ENCODE measurements at places on chromosomes 5 and 9.
A peak's percentile ranks its signal among the peaks of the same experiment; 100 is the strongest.

- no peak for DNase-seq
Measured at GRCh38 chr5:2538169-2538568, 213.3 kb downstream of the IRX2 start.

DNA sequence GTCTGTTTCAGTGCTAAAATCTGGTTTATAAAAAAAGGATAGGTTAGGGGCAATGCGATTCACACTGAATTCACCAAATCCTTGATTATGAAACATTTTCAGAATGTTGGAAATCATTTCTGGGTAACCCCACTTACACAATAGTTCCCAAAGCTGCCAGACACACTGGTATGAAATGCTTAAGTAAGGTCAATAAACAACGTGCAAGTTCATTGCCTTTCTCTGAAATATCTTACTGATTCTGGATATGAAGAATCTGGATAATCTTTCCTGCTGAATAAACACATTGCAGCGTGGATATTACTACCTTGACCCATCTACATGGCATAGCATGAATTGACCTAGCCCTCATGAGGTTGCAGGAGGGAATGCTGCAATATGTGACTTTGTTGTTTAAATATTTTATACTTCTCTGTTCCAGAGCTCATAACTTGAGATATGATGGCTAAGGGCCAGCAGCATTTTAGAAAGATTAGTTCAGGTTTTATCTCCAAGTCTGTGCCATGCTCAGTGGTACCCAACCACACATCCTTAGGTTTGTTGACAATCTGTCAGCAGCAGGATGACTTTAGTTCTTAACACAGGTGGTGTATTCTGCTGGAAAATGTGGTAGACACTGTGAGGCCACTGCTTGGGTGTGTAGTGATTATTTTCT lies 121.0 kb downstream of the NREP start:
- DNase-seq: peak; percentile 20

- DNase-seq: no peak
Measured at GRCh38 chr5:110048491-110048890, 358.8 kb downstream of the MAN2A1 start.

GRCh38 chr5:144472221-144472620 lies 301.5 kb downstream of the KCTD16 start:
- DNase-seq: no peak

DNA sequence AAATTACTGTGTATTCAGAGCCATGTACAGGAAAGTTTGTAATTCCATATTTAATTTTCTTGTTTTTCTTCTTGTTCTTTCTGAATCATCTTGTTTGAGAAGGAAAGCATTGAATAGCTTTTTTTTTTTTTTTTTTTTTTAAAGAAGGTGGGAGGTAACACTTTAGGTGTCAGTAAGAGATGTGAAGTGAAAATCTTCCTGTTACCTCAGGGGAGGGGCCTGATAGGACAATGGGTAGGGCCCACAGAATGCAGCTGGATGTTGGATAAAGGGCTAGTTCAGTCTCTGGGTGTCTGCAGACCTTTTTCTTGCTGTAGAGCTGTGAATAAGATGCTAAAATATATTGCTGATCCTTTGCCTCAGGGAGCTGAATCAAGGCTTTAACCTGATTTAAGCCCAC lies 317.4 kb downstream of the MAN2A1 start:
- no peak for DNase-seq

GRCh38 chr5:54975701-54976100 lies 9.7 kb downstream of the ESM1 start:
- no peak for DNase-seq

DNA sequence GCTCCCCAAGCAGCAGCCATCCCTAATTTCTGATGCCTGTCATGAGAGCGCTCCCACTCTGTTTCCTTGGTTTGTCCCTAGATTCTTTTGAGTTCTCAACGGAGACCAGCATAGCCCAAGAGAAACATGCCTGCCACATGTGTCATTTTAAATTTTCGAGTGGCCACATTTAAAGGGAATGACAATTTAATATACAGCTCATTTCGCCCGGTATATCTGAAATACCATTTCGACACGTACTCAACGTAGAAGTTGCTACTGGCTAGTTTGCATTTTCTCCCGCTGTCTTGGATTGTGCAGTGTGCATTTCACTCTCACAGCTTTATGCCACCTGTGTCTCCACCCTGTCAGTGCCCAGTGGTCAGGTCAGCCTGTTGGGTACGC lies 21.0 kb downstream of the LPCAT1 start:
- no peak for DNase-seq

DNA sequence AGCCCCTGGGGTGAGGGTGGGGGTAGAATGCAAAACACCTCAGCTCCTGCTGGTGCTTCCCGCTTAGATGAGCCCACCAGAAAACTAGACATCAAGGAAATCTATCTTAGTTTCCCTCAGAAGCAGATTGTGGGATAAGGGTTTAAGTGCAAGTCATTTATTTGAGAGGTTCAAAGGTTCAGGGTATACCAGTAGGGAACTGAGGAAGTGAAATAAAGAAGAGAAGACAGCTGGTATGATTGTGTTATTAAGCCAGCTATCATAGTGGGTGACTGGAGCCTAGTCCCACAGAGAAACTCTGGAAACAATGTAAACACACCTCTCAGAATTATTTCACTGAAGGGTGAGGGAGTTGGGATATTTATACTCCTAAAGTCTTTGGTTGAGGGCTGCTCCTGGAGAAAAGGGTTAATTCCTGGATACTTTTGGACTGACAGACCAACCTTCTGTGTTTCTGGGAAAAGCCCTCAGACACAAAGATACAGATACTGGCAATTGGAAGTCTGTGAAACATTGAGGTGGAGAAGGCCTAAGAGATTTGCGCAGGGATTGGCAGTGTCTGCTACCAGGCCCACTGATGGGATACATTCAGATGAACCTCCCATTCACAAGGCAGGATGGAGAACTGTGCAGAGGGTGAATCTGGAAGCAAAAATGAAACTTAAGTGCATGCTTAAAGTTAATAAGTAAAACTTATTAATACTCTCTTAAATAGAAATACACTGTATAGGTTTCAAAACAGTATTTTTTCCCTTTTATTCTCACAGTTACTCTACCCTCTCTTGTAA lies 6.4 kb upstream of the DCTN4 start:
- no peak for DNase-seq

DNA sequence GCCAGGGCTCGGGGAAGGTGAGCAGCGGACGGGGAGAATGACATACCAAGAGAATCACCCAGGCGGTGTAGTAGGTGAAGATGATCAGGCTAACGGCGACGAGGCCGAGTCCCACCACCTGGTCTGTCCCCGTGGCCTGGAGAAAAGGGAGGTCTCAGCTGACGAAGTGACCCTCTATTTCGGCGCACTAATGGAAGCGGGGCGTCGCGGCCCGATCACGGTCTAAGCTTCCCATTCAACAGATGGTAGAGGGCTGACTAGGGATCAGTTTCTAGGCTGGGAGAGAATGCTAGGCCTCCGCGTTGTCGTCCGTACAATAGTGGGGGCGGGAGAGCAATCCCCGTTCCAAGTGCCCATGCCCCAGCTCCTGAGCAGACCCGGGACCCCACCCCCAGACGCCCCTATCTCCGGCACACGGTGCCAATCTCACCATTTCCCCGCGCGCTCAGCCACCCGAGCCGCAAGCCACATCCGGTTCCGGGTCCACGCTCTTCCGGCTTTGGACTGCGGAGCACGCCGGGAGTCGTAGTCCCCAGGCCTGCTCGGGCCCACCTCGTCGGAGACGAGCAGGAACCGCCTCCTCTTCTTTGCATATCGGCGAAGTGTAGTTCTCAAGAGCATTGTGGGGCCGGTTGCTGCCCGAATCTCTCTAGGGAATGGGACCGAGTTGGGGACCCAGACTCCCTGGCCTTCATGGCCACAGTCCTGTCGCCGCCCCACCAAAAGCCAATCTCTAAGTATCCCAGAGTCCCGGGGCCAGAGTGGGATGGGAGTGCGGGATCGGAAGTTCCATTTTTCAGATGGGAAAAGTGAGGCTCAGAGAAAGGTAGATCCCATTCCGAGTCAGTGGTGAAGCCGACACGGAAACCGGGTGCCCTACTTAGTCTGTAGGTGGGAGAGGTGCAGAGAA lies at the start of gene DPM2:
TSS of gene DPM2 (minus strand) at position 467 of the 910 bp plus-strand sequence. CDS start at position 433, 34 bp downstream.
- DNase-seq: peak; percentile 84

DNA sequence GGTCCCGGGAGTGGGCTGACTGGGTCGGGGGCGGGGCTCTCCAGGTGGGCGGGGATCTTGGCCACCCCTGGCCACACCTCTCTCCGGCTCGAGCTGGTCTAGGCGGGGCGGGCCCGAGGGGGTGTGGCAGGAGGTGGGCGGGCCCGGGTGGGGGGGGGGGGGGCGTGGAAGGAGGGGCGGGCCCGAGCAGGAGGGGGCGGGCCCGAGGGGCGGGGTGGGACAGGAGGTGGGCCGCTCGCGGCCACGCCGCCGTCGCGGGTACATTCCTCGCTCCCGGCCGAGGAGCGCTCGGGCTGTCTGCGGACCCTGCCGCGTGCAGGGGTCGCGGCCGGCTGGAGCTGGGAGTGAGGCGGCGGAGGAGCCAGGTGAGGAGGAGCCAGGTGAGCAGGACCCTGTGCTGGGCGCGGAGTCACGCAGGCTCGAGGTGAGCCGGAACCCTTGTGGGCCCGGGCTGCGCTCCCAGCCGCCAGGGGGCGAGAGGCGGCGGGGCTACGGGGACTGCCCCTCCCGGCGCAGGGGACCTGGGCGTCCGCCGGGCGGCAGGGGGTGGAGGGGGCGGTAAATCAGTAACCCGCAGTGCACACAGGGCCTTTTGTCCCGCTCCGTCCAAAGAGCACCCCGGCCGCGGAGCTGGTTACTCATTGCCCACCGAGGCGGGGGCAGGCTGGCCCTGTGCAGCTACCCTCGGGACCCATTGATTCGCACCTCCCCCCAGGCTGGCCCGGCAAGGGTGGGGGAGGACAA lies at the start of gene FGFR4:
TSS of gene FGFR4 (plus strand) at position 262 of the 744 bp plus-strand sequence. CDS start 2,688 bp downstream, outside the sequence.
- DNase-seq: peak; percentile 63

DNA sequence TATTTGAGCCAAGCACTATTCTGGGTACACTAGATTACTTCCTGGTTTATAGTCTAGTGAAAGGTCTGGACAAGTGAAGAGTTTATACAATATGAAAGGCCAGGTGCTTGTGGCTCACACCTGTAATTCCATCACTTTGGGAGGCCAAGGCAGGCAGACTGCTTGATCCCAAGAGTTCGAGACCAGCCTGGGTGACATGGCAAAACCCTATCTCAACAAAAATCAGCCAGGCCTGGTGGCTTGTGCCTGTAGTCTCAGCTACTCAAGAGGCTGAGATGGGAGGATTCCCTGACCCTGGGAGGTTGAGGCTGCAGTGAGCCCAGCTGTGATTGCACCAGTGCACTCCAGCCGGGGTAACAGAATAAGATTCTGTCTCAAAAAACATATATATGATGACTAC lies 9.5 kb upstream of the TXNDC15 start:
- DNase-seq: no peak

DNA sequence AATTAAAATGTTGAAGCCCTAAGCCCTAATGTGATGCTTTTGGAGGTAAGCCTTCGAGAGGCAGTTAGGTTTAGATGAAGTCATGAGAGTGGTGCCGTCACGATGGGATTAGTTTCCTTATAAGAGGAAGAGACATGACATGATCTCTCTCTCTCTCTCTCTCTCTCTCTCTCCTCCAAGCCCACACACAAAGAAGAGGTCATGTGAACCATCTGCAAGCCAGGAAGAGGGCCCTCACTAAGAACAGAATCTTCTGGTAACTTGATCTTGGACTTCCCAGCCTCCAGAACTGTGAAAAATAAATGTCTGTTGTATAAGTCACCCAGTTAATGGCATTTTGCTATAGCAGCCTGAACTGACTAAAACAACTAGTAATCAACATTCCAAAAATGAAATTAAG lies 175.5 kb downstream of the GNA14 start:
- peak; percentile 49 for DNase-seq

DNA sequence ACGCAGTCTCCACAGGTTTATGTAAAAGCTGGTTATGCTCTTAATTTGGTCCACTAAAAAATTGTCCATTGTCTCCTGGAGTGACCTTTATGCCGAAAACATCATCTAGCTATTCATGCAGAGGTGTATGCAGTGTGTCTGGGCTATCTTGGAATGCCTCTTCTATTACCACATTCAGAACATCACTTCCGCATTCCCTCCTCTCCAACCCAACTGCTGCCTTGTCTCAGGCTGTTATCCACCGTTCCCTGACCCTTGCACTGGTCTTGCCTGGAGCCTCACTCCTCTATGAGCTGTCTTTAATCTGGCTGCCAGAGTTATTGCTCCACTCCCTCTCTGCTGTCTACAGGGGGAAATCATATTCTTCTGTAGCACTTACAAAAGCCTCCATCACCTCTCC lies 214.1 kb upstream of the ANKRD55 start:
- DNase-seq: no peak

GRCh38 chr5:60274747-60275146 lies 381.2 kb upstream of the PDE4D start:
- DNase-seq: no peak

DNA sequence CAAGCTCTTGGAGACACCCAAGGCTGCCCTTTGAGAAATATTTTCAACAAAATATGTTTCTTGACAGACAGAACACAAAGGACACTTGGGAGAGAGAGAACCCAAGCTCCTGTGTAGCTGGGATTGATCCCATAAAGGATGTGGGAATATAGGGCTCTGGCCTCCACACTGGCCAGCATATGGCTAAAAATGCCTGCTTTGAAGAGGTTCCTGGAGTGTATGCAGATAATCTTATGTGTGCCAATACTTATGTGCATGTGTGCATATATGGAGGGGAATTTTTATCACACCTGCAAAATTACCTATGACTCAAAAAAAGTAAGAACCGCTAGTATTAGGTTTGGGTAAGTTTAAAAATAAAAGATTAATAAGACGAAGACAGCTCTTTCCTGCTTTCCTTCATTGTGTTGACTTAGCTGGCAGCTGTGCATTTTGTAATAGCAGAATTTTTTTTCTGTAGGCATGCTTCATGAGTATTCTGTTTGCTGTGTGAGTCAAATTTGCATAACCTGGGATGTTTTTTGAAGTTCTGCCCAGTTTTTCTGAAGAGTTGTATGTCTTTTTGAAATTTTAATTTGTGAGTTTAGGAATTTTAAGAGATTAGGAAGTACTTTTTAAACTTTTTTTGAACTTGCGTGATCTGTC lies 42.6 kb downstream of the HACD4 start:
- DNase-seq: no peak

DNA sequence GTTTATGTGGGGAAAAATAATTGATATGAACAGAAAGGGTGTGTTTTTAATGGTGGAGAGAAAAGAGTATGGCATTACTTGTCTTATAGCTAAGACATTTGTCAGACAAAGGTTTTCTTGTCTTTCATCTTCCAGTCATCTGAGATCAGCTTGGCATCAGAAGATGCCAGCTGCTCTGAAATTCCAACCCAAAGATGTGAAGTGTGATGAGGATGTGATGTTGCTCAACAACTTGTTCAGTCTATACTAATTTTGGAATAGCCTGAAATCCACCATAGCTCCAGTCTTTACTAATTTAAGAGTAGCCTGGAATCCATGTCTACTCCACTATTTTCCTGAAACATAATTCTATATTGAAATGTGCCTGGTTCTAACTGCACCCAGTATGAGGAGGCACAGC lies 182.3 kb downstream of the CFAP90 start:
- DNase-seq: no peak
